ENCODE measurements at places on chromosomes 16 and 17. TPM values are rescaled to one million over a fixed set of nuclear protein-coding genes. Genes with fewer than 3 reads are reported as not detected.

UBN1 gene
- total RNA-seq, result 63.1 TPM

CA7 gene
- total RNA-seq, result not detected

VWA3A gene
- total RNA-seq, result not detected

HSD11B2 gene
- 0.77 TPM for total RNA-seq

KCTD13 gene
- 45.7 TPM for total RNA-seq

TMEM94 gene
- 129 TPM for total RNA-seq

ACAP1 gene
- 2.7 TPM for total RNA-seq

ASGR1 gene
- total RNA-seq, result 1.3 TPM

EVI2B gene
- 0.08 TPM for total RNA-seq

METRNL gene
- 21.0 TPM for total RNA-seq

CCR7 gene
- 0.44 TPM for total RNA-seq

GRAP gene
- total RNA-seq, result 0.21 TPM

- DNase-seq, result no peak
Measured at GRCh38 chr17:65529761-65530522, 31.5 kb downstream of the AXIN2 start.

DNA sequence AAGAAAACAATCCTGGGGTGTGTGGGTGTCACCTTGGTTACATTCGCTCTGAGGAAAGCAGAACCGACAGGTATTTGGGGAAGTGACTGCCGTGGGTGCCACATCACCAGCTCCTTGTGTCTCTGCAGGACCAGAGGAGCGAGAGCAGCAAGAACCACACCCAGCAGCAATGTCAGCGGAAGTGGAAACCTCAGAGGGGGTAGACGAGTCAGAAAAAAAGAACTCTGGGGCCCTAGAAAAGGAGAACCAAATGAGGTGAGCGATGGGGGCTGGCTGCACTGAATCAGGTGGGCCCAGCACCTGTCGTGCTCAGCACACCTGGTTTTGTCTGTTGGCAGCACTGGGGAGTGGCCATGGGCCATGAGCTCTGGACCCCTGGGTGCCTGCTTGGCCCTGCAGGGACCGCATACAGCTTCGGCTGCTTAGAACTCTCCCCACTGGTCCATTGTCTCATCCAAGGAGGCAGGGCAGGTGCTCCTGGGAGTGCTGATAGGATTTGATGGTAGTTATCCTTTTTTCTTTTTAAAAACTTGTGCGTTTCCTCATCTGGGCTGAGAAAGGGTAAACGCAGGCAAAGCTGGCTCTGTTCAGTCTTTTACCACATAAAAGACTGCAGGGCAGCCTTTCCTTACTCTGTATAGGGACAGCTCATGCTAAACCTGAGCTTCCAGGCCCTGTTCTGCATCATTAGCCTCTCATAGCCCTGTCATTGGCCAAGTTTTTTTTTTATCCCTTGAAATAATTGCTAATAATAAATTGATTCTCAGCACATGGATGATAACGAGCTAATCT lies 29.4 kb downstream of the HMOX2 start:
- no peak for DNase-seq

- no peak for DNase-seq
Measured at GRCh38 chr17:42846594-42847280, 2.4 kb downstream of the AOC2 start.

DNA sequence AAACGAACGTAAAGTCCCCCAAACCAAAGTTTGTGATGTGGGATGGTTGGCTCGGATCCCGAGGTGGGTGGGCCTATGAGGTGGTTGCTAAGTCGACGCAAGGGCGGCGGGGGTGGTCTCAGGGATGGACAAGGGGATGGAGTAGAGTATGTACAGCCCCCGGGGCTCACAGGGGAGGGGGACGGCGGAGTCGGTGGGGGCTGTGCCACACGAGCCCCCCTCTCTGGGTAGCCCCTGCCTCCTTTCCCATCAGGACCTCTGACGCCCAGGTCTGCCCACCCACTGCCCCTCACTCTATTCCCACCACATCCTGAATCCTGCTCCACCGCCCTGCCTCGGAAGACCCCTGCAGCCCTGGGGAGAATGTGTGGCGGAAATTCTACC lies 15.2 kb downstream of the IL34 start:
- DNase-seq, result no peak

DNA sequence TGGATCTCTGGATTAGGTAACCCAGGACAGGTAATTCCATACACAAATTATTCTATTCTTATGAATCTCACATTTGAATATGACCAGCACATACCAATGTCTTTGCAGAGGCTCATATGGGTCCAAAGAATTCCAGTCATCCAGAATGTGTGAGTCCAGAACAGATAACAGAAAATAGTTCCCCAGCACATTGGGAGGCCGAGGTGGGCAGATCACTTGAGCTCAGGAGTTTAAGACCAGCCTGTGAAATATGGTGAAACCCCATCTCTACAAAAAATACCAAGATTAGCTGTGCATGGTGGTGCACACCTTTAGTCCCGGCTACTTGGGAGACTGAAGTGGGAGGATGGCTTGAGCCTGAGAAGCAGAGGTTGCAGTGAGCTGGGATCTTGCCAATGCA lies 26.9 kb downstream of the HYDIN start:
- no peak for DNase-seq

GRCh38 chr16:89924297-89924924 lies 1.3 kb downstream of the TUBB3 start:
- DNase-seq, result no peak

DNA sequence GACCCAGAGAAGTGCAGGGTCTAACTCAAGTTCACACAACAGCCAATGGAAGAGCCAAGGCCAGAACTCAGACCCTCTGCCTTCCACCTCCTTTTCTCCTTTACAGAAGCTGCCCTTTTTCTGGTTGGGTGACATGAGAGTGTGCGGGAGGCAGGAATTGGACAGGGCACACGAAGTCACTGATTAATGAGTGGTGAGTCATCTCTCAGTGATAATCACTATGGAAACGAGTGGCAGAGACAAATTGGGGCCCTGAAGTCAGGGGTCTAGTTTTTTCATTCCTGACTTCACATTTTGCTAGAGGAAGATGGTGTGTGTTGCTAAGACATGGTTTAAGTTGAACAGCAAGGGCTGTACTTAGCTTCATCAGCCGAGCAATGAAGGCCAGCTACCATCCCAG lies 312.7 kb upstream of the CCL2 start:
- DNase-seq, result no peak

GRCh38 chr17:75240394-75241142 lies 20.8 kb downstream of the GGA3 start:
- DNase-seq, result no peak

DNA sequence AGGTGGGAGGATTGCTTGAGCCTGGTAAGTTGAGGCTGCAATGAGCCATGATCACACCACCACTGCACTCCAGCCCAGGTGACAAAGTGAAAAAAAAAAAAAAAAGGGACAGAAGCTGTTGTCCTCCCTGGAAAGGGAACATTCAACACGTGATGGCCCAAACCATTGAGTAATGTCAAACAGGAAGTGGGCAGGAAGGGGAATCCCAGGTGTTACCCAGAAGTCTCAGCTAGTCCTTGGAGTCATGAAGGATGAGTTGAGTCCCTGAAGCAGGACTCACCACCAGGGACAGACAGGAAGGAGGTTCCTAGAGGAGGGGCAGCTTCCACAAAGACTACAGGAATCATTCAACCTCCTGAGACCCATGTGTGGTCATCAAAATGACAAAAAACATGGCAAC lies 19.8 kb upstream of the CMIP start:
- DNase-seq, result no peak

DNA sequence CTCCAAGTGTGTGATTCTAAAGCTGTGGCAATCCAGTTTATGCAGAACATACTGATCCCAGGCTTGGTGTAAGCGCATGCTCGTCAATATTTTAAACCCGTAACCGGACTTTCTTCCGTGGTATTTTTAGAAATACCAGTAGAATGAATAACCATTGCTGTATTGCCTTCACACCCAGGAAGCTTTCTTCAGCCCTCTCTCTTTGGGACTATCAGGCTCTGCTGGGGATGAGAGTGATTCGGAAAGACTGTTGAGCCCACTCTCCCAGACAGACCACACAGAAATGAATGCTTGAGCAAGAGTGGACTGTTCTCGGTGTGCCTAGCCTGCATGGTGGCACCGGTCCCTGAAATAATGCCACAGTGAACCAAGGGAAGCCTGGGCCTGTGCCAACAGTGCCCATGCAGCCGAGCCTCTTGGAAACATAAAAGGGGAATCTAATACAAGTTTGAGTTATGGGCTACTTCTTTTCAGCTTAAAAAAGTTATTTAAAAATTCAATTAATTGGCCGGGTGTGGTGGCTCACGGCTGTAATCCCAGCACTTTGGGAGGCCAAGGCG lies 89.9 kb upstream of the ELAC2 start:
- DNase-seq, result no peak

- DNase-seq, result no peak
Measured at GRCh38 chr17:4545217-4545951, 9.8 kb downstream of the MYBBP1A start.

DNA sequence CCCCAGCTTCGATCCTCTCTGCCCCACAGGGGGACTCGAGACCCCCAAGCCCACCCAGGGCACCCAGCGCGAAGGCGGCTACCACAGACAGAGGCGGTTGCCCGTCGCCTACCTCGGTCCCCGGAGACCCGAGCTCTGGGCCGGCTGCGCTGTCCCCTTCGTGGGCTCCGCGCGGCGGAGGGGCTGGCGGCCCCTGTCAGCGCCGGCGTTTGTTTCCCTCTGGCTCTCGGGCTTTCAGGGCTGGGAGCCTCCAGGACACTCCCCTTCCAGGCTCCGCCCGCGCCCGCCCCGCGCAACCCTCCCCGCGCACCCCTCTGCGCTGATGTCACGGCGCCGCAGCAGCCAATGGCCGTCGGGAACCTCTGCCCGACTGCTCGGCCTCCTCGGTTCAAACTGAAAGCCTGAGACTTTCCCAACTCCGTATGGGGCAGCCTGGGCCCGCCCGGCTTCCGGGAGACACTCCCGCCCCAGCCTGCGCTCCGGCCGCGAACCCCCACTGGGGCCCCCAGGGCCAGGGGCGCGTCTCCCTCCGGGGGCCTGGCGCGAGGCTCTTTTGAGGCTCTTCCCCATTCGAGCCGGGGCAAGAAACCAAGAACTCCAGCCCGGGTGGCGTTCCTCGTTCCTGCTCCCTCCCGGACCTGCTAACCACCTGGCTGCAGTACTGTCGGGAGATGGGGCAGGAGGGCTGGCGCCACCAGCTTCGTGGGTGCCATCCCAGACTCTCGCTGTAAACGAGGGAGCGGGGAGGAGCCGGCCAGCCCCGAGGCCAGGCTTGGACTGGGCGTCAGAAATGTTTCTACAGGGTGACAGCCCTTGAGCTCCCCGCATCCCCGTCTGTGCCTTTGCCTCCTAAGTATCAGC lies at the start of gene CDC42EP4:
TSS of gene CDC42EP4 (minus strand) at position 221 of the 861 bp plus-strand sequence. CDS start 25,501 bp downstream, outside the sequence.
- no peak for DNase-seq

GRCh38 chr16:81899601-81900000 lies 111.7 kb downstream of the SDR42E1 start:
- DNase-seq, result no peak

DNA sequence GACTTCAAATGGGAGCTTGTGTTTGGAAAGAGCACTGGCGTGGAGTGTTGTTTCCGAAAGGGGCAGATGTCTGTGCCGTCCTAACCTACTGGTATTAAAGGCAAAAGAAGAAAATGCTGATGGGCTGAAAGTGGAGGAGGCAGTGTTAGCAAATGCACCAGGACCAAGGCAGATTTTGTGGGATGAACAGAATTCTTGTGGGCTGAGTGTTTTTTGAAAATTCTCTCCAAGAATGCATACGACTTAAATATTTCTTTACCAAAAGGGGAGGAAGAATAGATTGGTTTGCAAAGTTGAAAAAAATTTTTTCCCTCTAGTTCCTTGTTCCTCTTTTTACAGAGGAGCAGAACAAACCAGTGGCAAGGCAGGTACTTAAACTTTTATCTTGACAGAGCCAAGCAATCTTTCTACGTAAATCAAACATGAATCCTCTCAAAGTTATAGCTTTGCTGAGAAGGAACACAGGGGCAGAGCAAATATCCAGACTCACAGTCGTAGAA lies 16.8 kb downstream of the MARCHF10 start:
- peak; percentile 45 for DNase-seq

DNA sequence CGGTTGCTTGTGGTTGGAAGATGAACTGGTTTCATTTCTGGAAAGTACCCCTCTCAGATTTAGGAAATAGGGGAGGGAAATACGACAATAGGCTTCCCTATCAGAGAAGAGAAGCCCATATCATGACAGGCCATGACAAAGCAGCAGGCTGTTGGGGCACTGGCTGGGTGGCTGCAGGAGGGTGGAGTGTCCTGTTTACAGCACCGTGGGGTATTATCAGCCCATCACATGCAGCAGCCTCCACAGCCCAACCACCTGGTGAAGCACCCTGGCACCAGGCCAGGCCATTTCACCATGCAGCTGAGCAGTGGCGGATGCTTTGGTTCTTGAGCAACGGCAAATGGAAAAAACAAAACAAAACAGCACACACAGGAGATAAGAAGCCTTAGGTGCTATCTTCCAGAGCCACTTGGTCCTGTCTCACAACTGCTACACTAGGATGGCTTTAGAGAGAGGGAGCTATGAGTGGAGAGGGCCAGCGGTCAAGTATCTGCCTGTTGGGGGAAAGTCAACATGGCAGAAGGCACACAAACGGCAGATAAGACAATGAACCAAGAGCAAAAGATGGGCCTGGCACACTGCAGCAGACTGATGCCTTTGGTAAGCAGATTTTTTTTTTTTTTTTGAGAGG lies 24.2 kb downstream of the FAM117A start:
- DNase-seq, result no peak

DNA sequence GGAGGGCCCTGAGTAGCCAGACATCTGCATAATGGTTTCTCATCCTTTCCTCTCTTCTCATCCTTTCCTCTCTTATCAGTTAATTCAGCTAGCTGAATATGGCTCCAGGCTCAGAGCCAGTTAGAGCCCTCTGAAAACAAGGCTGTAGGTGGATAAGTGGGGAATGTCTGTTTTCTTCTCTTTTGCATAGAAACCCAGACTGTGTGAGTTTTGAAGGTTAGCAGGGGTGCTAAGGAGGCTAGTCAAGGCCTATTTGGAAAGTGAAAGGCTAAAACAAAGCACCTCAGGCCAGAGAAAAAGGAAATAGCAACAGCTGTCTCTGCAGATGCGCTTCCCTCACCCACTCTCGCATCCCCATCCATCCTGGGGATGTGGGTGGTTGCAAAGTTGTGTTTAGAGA lies 420.9 kb downstream of the SHISA9 start:
- DNase-seq, result no peak

GRCh38 chr16:19830902-19831560 lies 53.6 kb downstream of the GPRC5B start:
- DNase-seq, result no peak

- DNase-seq, result no peak
Measured at GRCh38 chr16:23930791-23931190, 95.0 kb downstream of the PRKCB start.
